ENCODE measurements at places on chromosomes 16 and 17. TPM values are rescaled to one million over a fixed set of nuclear protein-coding genes. Genes with fewer than 3 reads are reported as not detected.

DNA sequence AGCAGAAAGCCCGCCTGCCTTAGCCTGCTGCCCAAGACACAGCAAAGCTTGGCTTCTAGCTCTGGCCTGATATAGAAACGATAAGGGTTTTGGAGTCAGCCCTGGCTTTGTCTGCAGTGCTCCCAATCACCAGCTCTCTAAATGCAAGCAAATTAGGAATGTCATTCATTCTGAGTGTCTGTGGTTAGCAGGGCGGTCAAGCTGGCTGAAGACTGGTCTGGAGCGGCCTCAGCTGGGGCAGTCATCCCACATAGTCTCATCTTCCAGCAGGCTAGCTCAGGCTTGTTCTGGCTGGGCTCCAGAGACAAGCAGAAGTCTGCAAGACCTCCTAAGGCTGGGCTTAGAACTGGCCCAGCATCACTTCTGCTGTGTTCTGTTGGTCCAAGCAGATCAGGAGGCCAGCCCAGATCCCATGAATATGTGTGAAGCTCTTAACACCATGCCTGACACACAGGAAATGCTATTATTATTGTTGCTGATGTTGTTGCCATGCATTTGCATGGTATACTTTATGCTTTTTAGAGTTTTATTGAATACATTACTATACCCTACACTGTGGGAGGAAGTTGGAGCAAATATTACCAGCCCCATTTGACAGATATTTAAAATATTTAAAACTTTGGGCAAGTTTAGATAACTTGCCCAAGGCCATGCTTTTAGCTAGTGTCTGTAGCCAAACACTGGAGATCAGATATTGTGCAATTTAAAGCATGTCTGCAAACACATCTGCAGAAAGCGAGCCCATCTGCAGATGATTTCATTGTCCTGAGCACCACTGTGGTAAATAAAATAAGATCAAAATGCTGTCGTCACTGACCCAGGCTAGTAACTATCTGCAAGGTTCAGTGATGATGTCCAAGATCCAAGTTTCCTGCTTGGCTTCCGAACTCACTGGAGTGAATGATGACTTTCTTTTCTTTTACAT is 24.8 kb downstream of the TMC7 start:
- no peaks in the 10 kb centered on the region for H3K36me3 ChIP-seq
- peaks cover 4% of the 10 kb centered on the region for H3K4me1 ChIP-seq
- no peaks in the 10 kb centered on the region for H3K27me3 ChIP-seq
- H3K27ac ChIP-seq = no peak overlapping the region
- no peak overlapping the region for H3K4me3 ChIP-seq

The CCDC92B gene
- 1.5 TPM for total RNA-seq

The KRTAP4-5 gene
- not detected for total RNA-seq

The KRT13 gene
- 1,618 TPM for total RNA-seq

The ABCA5 gene
- 14.6 TPM for total RNA-seq

Measured in type B pancreatic cell (in vitro differentiated cells).